Activated T-cell treated with anti-CD3 and anti-CD28 coated beads for 4 hours (primary cell): ENCODE measurements at places on chromosomes 7 and 10.

DNA sequence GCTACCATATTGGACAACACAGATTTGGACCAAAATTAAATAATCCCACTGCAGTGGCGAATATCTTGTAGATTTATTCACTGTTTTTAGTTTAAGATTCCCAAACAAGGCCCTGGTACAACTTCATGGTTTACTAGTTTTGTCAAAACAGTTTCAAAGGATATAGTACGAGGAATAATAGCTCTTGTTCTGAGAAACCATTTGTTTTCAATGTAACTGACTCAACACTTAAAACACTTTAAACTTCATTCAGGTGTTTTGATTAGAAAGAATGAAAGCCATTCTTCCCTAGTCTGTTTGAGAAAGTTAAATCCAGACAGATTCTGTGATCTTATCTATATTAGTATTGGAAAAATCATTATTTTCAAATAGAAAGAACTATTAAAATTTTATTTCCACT lies 276.4 kb upstream of the MKLN1 start:
- no peak for DNase-seq

DNA sequence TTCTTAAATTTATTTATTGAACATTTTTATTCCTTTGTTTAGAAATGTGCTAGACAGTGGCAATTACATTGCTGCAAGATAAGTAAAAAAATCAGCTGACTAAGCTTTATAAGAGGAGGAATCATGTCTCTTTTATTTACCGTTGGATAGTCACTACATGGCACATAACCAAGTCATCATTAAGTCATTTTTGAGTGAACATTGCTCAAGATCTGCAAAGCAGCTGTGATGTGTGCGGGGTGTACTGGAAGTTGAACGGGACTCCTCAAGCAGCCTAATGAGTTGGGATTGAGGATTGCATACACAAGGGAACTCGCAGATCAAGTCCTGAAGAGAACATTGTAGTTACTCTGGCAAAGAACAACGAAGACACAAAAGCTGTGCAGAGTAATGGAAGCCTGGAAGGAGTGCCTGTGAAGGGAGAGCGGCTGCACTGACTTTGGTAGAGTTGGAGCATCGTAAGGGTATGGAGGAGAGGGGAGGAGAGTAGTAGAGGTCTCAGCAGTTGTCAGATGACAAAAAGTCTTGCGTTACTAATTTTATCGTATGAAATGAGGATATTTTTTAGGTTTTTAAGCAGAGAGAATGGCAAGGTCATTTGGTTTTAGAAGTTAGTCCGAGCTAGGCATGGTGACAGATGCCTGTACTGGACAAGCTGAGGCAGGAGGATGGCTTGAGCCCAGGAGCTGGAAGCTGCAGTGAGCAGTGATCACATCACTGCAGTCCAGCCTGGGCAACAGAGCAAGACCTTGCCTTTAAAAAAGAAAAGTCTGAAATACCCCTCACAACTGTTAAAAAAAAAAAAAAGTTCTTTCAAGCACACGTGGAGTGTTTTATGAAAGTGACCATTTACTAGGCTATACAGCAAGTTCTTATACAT lies 95.1 kb downstream of the BMPR1A start:
- no peak for DNase-seq

DNA sequence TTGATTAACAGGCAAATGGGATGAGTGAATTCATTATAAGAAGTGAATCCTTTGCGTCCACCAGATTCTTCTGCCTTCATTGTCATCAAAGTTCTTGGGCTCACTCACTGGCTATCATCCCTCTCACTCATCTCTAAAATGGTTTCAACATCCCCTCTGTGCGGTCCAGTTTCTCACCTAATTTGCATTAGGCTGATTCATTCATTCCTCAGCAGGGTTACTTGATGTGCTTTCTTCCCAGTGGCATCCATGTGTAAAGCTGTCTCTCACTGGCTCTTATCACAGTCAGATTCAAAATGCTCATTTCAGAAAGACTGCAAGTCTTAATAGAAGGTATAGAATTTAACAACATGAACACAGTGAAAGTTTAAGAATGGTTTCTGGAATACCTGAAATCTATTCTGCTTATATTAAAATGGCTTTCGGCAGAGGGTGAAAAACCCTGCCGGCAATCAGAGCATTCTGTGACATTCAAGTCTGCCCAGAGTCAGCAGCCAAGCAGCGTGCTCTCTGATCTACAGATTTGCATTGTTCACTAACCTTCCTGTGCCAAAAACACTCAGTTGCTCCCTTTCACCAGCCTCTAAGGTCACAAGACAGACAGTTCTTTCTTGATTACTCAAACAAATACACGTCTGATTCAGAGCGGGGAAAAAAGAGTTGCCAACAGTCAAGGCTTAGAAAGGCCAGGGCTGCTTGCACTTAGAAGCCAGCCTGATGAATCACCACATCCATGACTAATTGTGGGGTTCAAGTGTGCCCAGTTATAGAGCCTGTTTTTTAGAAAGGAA lies 106.7 kb downstream of the TES start:
- DNase-seq = no peak

DNA sequence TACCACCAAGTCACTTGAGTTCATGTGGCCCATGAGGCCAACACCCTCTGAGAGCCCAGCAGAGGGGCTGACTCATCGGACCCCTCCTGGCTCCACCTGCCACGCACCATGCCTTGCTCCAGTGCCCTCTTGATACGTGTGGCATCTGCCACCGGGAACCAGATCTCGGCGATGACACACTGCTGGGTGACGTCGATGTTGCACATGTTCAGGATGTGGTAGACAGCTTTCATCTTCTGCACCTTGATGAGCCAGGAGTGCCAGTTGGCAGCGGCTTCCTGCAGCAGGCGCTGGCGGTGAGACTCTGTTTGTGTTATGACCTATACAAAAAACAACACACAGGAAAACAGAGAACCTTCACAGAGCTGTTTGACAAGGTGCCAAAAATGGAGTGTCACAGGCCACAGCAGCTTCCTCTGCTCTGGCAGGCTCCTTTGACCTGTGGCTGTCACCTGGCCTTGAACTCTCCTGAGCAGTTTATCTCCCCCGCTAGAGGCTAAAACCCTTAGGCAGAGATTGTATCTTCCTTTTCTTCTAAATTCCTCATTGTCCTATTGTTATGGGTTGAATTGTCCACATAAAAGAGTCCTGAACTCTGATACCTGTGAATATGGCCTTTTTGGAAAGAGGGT lies 45.2 kb upstream of the TMEM213 start:
- peak; percentile 87 for DNase-seq

- DNase-seq = no peak
These were observed at the start of gene WNT16 for GRCh38 chr7:121328508-121329190. Gene WNT16, plus strand, starts transcription at chr7:121329000. Its CDS starts 293 bp downstream, at chr7:121329293.

DNA sequence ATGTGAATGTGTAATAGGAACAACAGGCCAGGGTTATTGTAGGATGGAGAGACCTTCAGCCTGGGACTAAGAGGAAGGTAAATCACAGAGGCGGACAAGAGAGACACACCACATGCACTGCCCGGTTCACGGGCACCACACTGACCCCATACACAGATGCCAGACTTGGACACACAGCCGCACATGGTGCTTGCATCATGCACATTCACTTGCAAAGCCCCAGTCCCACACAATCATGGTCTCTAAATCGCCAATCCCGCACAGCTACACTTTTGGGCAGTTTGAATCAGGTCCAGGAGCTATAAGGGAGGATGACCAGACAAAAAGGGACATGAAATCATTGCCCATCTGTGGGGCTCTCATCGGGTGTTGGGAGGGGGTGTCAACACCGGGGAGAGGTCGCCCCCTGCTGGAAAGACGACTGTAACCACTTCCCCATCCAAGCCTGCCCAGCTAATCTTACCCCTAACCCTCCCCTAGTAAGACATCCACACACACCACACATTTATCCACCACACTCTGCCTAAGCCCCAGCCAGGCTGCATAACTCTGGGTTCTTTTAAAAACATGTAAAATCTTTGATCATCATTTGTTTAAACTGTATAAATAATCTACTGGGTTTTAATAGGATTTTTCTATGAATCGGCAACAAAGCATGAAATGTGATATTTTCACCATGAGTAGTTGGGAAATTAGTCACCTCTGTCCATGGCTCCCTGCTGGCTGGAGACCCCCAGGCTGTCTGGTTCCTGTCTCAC lies 40.5 kb upstream of the SLF2 start:
- DNase-seq = peak; percentile 24

- DNase-seq = no peak
These were observed 60.0 kb upstream of the SLC35B4 start for GRCh38 chr7:134376693-134377092.

DNA sequence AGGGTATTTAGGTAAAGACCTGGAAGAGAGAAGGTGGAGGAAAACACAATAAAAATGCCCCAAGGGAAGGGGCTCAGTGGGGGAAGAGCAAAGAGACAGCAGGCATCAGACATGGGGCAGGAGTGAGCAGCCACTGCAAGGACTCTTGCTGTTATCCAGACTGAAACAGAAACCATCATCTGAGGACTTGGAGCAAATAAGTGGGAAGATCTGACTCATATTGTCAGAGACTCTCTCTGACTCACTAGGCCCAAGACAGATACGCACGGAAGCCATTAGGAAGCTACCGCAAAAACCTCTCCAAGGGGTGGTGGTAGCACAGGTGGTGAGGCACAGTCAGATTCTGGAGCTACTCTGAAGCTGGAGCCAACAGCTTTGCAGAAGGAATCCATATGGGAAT lies 110.7 kb downstream of the RNF32 start:
- no peak for DNase-seq

DNA sequence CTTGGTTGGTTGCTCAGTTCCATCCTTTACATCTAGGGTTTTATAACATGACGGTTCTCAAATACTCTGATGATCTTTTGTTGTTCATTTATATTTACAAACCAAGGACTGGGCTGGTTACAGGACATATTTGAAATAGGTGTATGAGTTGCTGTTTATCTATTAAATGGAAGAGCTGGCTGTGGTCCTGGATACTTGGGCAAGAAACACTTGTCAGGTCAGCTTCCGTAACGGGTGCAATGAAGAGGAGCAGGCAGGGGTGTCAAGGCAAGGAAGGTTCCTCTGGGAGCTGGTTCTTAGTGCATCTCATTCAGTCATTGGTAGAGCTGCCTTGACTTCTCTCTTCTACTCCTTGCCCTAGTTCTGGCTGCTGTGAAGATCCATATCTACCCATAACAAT lies 4.8 kb upstream of the TMEM26 start:
- DNase-seq = no peak

- DNase-seq = no peak
These were observed 70.4 kb downstream of the ZFAND4 start for GRCh38 chr10:45602082-45602730.

GRCh38 chr7:109945820-109946518 lies 1145.0 kb upstream of the LRRN3 start:
- DNase-seq = no peak

DNA sequence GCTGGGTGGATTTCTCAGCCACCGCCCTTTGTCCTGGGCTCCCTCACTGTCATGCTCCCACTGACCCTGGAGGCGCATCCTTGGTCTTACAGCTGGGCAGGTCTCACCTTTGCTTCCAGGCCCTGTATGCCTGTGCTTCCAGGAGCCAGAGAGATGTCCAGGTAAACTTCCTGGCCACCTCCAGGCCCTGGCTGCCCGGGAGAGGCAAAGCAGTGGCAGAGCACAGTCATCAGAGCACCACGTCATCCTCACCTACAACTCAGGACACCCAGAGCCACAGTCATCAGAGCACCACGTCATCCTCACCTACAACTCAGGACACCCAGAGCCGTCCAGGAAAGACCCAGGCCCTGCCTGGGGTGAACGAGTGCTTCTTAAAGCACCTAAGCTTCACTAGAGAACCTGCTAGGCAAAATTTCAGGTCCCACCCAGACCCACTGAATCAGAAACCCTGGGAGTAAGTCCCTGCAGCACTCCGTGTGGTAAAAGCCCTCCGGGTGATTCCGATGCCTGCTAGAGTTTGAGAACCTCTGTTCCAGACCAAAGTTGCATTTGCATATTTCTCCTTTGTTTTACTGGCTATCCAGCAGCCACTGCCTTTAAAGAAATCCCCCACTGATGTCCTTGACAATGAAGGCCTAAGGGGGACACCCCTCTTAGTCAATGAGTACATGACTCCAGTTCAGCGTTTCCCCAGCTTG lies 62.3 kb downstream of the DLG5 start:
- DNase-seq = no peak

- no peak for DNase-seq
These were observed 69.9 kb upstream of the GTF2I start for GRCh38 chr7:74587435-74588126.

- DNase-seq = no peak
These were observed 19.1 kb downstream of the ATXN7L1 start for GRCh38 chr7:105857009-105857952.

DNA sequence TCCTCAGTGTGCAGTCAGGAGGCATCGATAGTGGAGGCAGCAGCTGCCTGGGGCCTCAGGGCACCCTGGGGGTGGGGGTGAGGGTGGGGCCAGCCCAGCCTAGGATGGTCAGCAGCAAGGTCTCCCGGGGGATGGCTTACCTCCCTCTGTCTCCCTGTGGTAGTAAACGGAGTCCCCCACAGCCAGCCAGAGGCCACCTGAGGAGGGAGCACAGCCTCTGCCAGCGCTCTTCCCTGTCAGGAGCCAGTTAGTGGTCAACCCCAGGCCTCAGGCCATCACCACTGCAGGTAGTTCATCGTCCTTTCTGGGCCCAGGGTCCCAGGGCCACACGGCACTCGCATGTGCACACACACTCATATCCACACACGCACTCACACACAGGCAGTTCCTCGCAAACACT lies 22.1 kb downstream of the ACTR1A start:
- no peak for DNase-seq

GRCh38 chr10:126843299-126843934 lies 61.8 kb upstream of the DOCK1 start:
- DNase-seq = no peak
